ENCODE measurements at places on chromosomes 7 and 10.

DNA sequence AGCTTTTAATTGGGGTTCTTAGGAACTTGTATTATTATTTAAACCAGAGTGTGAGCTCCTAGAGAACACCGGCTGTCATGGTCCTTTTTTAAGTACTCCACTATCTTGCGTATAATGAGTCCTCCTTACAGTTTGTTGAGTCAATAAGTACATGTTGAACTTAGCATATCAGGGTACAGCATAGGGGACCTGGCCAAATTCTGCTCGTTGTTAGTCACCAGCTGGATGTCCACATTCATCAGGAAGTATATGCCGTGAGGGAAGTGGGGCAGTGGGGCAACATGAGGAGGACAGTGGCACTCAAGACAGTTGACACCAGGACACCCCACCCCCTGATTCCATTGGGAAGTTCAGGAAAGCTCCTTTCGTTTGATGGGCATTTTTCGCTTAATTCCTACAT is 16.6 kb downstream of the RPP30 start:
- DNase-seq = no peak

- no peak for DNase-seq
Measured at GRCh38 chr7:7662527-7662926, 22.0 kb downstream of the UMAD1 start.

DNA sequence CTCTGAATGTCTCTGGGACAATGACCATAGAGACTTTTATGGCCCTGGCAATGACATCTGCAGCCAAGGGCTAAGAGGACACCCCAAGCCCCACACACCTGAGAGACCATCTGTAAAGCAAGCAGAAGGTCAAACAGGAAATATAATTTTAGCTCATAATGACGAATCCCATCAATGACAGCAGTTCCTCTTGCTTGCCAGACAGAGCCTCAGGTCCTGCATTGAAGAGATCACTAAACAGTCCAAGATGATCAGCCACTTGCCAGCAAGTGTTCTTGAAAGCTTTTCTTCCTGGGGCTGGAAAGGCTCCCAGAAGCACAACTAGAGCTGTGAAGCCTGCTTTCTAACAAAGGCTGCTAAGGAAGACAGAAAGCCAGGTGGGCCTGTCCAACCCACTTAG is 993.7 kb upstream of the AUTS2 start:
- no peak for DNase-seq

- DNase-seq = no peak
Measured at GRCh38 chr10:131085091-131085860, 226.2 kb downstream of the TCERG1L start.

DNA sequence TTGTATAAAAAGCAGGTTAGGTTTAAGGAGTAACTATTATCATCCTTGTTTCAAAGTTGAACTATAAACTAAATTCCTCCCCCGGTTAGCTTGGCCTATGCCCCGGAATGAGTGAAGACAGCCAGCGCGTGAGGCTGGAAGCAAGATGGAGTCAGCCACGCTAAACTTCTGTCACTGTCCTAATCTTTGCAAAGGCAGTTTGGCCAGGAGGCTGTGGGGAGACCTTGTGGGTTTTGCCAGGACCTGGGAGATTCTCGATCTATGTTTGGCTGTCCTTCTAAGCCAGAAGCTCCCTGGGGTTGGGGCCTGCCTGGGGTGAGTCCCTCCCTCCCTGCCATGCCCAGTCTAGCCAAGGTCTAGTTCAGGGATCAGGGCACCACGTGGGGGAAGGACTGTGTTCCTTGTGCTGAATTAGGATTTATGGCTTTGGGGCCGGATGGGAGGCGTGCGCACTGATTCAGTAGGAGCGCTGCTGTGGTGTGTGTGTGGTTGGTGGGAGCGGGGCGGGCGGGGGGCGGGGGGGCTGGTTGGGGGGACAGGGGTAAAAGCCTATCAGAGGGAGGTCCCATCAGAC is 871 bp upstream of the GTF2IRD1 start:
- DNase-seq = no peak

DNA sequence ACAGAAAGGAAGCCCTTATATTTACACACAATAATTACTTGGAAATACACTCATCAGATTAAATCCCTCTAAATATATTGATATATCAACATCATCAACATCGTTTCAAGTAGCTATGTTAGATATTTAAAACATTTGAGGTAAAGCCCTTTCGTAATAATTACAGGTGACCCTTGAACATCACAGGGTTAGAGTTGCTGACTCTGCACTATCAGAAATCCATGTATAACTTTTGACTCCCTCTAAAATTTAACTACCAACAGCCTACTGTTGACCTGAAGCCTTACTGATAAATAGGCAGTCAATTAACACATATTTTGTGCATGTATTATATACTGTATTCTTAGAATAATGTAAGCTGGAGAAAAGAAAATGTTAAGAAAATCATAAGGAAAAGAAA is 34.6 kb upstream of the LRRN3 start:
- DNase-seq = no peak
